ENCODE measurements at places on chromosomes 1 and 21.

DNA sequence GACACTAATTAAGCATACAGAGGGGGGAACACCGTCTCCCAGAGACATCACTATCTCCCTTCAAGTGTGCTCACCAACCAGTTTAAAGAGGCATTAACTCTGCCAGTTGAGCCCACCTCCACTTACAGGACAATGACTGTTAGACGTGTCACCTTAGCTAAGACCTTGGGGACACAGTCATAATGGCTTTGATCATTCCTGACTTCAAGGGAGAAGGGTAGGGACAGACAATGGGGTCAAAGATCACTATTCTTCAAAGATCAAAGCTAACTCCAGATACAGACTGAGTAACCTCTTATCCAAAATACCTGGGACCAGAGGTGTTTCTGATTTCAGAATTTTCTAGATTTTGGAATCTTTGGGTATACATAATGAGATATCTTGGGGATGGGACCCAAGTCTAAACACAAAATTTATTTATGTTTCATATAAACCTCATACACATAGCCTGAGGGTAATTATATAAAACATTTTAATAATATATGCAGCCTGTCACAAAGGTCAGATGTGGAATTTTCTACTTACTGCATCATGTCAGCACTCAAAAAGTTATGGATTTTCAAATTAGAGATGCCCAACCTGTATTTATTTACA is 246.1 kb downstream of the SLC45A1 start:
- DNase-seq = no peak

GRCh38 chr1:12634696-12635202 is 9.1 kb upstream of the AADACL4 start:
- no peak for DNase-seq

DNA sequence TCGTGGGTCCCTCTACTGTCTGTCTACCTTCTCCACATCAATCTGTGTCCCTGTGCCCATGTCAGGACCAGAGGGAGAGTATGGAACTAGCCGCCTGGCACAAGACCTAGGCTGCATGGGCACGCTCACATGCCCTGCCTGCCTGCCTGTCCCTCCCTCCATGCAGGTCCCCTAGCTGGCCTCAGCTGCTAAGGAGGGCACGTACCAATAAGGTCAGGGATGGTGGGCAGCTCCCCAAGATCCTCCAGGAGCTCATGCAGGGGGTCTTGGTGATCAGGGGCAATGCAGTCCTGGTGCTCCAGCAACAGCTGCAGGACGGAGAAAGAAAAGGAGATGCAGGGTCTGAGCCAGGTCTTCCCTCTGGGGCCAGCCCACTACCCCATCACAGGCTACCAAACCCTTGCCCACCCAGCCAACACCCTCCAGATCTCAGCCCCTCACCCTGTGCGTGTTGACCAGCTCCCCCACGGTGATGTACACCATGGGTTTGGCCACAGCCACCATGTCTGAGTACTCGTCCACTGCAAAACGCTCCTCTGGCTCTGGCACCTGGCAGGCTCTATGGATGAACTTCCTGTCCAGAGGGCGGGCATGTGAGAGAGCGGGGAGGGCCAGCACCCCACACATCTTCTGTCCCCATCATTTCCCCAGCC is 33.1 kb upstream of the MEF2D start:
- DNase-seq = no peak

DNA sequence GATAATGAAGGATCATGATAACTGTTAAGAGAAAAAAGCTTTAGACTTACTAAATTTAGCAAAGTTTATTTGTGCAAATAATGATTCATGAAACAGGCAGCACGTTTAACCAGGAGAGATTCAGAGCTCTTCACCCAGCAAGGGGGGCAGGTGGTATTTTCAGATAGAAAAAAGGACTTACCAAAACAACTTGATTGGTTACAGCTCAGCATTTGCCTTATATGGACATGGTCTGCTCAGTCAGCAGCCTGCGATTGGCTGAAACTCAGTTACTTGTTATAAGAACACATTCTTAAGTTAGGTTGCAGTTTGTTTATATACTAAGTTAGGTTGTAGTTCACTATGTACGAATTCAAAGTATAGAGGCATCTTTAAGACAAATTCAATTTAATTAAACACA is 165.6 kb downstream of the DUSP10 start:
- no peak for DNase-seq

DNA sequence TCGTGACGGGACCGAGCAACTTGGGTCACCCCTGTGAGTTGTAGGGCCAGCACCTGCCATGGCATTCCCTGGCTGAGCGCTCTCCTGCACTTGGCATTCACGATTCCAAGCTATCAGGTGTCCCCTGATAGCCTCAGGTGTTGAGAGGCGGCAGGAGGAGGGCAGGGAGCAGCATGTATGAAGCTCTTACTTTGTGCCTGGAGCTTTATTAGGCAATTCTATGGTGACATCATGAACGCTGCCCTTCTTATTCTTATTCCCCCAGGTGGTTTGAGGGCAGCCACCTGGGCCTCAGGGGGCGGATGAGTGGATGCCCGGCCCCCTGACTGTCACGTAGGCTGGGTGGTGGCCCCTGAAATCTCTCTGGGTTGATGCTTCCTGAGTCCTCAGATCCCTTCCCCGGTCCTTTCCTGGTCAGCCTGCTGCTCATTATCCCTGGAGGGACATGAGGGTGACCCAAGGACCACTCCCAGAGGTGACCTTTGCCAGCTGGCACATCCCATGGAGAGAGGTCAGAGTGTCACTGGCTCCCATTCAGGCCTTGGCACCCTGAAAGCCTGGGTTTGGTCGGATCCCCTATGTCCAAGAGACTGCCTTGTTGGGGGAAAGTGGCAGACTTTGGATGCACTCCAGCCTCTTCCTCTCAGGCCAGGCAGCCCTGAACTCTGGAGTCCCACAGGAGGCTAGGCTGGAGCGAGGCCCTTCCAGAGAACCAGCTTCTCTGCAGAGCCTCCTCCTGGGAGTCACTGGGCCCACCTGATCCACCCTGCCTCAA is 51.9 kb downstream of the SPSB1 start:
- no peak for DNase-seq

- DNase-seq = no peak
Measured at GRCh38 chr1:21327566-21328323, 37.5 kb upstream of the ECE1 start.

GRCh38 chr21:42593007-42593814 is 60.2 kb upstream of the PDE9A start:
- DNase-seq = peak; percentile 81

GRCh38 chr1:7097938-7098592 is 312.8 kb downstream of the CAMTA1 start:
- no peak for DNase-seq

GRCh38 chr21:31688603-31689368 is 29.3 kb downstream of the SOD1 start:
- no peak for DNase-seq

DNA sequence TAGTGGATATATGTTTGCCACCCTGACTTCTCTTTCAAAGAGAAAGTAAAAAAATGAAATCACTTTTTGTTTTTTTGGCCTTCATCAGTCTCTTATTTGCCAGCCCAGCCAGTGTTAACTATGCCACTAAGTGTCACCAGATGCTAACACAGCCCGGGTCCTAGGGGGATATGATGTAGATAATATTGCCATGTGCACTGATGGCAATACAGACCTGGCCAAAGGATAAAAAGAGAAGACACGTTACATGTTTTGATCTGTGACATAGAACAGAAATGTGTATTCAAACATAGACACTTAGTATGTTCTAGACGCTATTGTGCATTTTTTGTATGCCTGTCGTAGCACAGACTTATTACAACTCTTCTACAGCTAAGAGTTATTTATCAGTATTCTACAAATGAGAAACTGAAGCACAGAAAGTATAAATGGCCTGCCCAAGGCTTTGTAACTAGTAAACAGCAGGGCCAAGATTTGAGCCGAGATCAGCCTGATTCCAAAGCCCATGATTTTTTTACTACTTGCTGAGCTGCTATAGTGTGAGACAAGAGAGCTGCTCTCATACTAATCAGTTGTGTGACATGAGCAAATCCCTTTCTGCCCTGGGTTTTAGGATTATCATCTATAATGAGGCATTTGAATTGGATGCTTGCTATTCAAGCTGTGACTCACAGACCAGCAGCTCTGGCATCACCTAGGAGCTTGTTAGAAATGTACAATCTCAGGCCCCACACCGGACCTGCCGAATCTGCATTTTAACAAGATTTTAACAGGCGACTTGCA is 6.3 kb downstream of the LRRC53 start:
- DNase-seq = peak; percentile 95

- DNase-seq = peak; percentile 85
Measured at GRCh38 chr1:20112279-20113000, 6.9 kb downstream of the PLA2G2D start.

- DNase-seq = peak; percentile 44
Measured at GRCh38 chr1:41241354-41241748, 755 bp downstream of the SCMH1 start.

DNA sequence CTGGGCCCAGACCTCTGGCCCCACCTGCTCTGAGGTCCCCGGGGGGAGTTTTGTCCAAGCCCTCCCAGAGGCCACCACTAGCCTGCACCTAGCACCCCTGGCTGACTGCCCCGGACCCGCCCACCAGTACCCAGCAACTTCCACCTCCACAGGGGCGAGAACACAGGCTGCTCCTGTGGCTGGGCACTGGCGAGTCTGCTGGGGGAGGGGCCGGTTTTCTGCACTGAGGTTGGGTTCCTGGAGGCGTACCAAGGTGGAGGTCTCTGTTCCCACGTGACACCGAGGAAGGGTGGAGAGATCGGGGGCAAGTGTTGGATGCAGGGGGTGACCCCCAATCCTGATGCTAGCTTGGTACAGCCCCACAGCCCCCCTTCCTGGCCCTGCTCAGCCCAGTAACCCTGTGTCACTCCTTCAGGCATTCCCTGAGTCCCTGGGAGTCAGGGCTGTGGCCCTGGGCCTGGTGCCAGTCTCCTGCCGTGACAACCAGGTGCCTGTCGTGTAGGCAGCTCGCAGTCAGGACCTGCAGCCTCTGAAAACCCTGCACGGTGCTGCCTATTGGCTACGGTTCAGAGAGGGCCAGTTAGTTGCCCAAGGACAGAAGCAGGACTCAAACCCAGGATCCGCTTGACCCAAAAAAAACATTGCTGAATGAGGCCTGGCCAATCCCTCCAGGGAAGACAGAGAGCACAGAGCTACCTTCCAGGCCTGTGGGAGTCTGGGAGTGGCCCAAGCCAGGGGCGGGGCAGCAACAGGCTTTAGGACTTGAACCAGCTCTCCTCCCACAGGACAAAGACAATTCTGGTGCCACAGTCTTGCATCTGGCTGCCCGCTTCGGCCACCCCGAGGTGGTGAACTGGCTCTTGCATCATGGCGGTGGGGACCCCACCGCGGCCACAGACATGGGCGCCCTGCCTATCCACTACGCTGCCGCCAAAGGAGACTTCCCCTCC is 3.1 kb downstream of the ESPN start:
- DNase-seq = no peak

GRCh38 chr1:197451381-197451780 is 183.3 kb downstream of the CRB1 start:
- DNase-seq = no peak

GRCh38 chr1:192766009-192766625 is 42.7 kb upstream of the RGS2 start:
- peak; percentile 47 for DNase-seq

- DNase-seq = no peak
Measured at GRCh38 chr1:27052527-27052926, 39.9 kb upstream of the TENT5B start.

DNA sequence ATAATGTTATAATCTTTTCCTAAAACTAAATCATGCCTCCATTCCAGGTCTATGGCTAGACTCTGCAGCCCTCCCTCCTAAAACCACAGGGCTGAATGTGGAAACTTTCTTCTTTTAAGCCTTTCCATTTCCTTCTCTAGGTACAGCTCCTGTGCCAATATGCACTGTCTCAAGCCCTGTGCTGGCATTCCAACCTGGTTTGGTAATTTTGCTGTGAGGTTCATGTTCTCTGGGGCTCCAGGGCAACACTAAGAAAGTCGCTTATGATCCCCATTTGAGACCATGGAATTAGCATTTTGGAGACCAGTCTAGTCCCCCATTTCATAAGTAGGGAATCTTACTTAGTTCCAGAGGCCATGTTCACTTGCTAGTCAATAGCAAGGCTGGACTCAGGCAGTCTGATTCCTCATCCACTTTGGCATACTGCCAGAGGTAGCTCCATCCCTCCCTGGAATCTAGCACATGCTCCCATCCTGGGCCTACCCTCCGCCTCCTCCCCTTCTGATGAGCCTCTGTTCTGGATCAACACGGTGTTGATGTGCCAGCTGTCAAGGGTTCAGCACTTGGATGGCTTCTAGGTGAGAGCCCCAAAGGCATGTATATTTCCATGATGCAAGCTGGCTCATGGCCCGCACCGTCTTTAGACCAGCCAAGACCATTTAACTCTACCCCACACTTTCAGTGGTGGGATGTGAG is 36.5 kb downstream of the ZMYND12 start:
- peak; percentile 94 for DNase-seq

DNA sequence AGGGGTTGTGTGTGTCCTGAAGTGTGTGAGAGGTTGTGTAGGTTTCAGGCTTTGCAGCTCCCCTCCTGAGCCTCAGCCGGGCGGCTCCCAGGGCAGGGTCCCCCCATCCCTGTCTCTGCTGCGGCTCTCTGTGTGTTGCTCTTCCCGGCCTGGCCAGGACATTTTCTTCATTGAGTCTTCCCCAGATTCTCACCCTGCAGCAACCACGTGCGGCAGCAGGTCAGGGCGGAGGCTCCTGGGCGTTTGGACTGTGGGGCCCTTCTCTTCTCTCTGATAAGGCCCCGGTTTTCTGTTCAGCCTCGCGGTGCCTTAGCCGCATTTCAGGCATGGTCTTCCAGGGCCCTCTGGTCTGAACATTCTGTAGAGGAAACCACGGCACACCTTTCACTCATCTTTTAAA is 1.8 kb upstream of the TCP10L start:
- DNase-seq = no peak

Data from NCI-H524 (cell line).